ENCODE measurements at places on chromosomes 12 and 14.

DNA sequence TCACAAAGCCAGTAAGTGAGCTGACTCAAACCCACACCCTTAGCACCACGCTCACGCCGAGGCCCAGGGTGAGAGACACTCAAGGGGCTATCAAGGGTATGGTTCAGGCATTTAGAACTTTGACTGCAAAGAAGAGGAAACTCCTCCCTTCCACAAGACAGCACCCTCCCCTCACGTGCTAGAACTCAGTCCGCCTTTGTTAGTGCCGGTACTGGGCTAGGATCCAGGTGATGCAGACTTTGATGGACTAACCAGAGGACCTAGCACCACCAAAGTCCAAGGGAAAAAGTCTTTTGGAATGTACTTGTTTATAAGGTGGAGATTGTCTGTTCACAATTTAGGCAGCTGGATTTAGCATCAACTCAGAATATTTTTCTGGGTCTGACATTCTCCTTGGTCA is 33.7 kb downstream of the VWF start:
- DNase-seq: no peak

GRCh38 chr14:93745603-93746273 is 42.5 kb downstream of the PRIMA1 start:
- DNase-seq: no peak

DNA sequence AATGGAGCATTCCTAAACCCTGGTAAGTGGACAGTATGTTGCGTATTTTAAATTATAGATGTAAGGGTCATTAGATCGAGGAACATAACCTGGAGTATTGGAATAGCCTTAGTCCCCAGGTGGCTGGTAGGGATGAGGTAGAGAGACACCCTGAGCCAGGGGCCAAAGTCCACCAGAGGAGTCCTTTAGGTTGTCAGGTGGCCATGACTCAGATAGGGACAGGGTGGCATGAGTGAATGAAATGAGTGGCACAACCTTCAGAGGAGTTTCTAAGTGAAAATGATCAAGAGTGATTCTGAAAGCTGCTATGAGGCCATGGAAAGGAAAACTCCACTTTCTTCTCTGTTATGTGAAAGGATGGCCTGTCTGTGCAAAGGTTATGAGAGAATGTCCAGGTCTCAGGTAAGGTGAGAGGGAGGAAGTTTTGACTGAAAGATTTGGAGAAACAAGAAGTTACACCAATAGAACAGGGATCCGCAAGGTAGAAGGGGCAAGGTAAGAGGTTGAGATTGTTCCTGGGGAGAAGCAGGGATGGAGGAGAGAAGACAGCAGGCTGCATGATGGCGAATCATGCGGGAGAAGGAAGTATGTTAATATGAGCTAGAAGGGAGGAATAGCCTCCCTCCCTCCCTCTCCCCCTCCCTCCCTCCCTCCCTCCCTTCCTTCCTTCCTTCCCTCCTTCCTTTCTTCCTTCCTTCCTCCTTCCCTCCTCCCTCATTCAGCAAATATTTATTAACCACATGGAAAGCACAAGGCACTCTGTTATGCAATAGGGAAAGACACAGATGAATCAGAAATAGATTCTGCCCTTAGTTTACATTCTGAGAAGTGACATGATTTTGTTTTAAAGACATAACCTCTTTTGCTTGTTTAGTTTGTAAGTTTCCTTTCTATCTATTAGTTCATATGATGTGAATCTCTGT is 14.0 kb upstream of the RIPK3 start:
- no peak for DNase-seq

DNA sequence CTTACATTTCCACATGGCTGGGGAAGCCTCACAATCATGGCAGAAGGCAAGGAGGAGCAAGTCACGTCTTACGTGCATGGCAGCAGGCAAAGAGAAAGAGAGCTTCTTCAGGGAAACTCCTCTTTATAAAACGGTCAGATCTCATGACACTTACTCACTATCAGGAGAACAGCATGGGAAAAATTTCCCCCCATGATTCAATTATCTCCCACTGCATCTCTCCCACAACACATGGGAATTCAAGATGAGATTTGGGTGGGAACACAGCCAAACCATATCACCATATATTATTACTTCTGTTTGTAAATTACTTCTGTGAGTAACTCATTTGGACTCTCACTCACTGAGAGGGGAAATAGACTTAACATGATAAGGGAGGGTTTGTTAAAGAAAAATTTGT is 1496.8 kb upstream of the TMEM132C start:
- DNase-seq: no peak

DNA sequence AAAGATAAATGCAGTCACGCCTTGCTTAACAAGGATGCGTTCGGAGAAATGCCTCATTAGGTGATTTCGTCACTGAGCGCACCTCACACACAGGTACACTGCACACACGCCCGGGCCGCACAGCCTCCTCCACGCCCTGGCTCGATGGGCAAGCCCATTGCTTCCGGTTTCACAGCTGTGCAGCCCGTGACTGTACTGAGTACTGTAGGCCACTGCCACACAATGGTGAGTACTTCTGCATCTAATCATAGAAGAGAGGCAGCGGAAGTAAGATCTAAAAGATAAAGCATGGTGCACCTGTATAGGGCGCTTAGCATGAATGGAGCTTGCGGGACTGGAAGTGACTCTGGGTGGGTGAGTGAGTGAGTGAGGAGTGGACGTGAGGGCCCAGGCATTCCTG is 4.3 kb downstream of the RIMBP2 start:
- no peak for DNase-seq

- no peak for DNase-seq
Measured at GRCh38 chr12:113610698-113611097, 139.0 kb upstream of the LHX5 start.
